ENCODE measurements at places on chromosomes 5 and 9. TPM values are rescaled to one million over a fixed set of nuclear protein-coding genes. Genes with fewer than 3 reads are reported as not detected.

GRCh38 chr5:68077349-68077894 lies 138.1 kb upstream of the PIK3R1 start:
- H3K4me3 ChIP-seq = no peak overlapping the region
- H3K4me1 ChIP-seq = no peaks in the 10 kb centered on the region
- no peak for DNase-seq

DNA sequence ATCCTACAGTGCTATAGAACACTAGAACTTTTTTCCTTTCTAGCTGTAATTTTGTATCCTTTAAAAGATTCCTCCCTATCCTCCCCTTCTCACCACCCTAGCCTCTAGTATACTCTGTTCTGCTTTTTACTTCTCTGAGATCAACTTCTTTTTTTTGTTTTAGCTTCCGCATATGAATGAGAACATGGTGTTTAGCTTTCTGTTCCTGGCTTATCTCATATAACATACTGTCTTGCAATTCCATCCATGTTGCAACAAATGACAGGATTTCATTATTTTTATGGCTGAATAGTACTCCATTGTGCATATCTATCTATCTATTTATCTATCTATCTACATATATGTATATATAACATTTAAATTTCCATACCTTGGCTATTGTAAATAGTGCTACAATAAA lies 126.0 kb upstream of the MAN2A1 start:
- H3K27ac ChIP-seq = no peak overlapping the region
- no peak for DNase-seq
- H3K27me3 ChIP-seq = no peaks in the 10 kb centered on the region
- H3K4me1 ChIP-seq = no peaks in the 10 kb centered on the region

DNA sequence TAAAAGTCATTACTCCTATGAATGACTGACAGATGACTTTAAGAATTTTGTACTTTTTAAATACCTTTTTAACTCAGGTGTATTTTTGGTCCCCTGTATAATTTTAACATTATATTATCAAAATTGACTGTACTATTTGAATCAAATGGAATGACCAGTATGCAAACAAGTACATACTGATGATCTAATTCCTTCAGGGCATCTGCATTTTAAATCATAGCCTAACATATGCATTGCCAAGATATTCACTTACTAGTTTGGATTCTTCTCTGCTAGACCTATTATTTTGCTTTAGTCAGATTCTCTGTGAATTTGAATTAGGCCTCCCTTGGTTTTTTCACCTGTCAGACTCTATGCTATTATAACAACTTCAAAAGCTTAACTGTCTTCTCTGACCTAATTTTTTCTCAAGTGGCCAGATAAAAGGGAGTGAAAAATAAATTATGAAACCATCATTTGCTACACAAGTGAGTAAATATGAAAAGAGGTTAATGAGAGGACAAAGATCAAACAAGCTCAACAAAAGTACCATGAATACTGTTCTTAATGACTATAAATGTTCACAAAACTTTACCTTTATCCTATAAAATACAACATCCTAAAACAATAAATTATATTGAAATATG lies 1505.2 kb upstream of the CDH9 start:
- no peaks in the 10 kb centered on the region for H3K4me1 ChIP-seq
- H3K27ac ChIP-seq = no peak overlapping the region
- H3K27me3 ChIP-seq = no peaks in the 10 kb centered on the region
- H3K36me3 ChIP-seq = no peaks in the 10 kb centered on the region
- no peak overlapping the region for H3K4me3 ChIP-seq

DNA sequence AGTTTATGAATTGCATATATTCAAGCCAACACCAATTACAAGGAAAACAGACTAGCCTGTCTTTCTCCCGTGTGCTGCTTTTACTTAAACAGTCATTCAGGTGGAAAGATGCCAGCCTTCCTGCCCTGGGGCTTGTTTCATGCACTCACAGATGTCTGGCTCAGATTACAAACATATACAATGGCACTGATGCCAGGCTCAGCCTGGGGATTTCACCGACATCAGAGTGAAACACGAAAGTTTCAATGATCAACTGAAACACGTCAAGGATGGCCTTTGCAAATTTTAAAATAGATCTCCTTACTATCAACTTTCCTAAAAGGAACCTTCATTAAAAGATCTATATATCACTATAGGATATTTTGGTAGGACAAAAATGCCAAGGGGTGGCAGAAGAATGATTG lies 1576.5 kb downstream of the EFNA5 start:
- DNase-seq = no peak
- no peak overlapping the region for H3K4me3 ChIP-seq
- H3K36me3 ChIP-seq = peaks cover 2% of the 10 kb centered on the region
- H3K4me1 ChIP-seq = no peaks in the 10 kb centered on the region

DNA sequence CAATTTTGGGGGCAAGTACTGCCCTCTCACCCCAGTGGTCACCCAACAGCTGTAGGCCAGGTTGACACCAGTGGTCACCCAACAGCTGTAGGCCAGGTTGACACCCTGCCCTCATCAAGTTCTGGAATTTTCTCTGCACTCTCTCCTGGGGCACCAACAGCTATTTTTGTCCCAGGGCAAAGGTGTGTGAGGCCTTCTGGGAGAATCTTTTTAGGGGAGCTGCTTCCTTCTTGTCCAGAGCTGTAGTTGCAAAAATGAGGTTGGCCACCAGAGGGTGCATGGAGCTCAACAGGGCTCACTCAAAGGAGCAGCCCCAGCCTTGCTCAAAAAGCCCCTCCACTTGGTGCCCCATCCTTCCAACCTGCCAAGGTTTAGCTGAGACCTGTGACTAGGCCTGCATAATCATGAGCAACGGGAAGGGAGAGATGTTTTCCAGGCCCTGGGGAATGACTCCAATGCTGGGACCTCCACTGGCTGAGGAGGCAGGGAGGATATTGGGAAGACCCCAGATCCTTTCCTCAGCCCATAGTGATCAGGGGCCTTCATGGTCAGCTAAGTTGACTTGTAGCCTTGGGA lies 10.6 kb upstream of the P4HA2 start:
- no peak overlapping the region for H3K27ac ChIP-seq
- H3K36me3 ChIP-seq = peaks cover under 1% of the 10 kb centered on the region
- H3K4me3 ChIP-seq = no peak overlapping the region
- peak; percentile 80 for DNase-seq

DNA sequence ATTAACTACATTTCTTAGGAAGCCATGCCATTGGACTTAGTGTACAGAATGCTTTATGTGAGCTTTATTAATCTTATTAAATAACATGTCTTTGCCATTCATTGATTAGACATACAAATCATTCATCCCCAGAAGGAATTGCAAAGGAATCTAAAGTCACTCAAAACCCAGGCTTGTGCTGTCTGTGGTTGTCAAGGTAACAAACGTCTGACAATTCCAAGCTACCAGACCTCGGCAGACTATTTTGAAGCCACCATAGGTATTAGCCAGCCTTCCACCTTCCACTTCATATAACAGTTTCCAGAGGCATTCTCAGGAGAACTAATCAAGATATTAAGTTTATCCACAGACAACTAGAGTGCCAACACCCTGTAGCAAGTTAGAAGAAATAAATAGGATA lies 135.2 kb upstream of the TUSC1 start:
- H3K4me1 ChIP-seq = no peaks in the 10 kb centered on the region
- no peak overlapping the region for H3K4me3 ChIP-seq
- H3K27ac ChIP-seq = no peak overlapping the region
- DNase-seq = no peak

- DNase-seq = no peak
- no peak overlapping the region for H3K27ac ChIP-seq
- no peaks in the 10 kb centered on the region for H3K36me3 ChIP-seq
These were observed 144.9 kb downstream of the ERCC6L2 start for GRCh38 chr9:96020300-96020791.

DNA sequence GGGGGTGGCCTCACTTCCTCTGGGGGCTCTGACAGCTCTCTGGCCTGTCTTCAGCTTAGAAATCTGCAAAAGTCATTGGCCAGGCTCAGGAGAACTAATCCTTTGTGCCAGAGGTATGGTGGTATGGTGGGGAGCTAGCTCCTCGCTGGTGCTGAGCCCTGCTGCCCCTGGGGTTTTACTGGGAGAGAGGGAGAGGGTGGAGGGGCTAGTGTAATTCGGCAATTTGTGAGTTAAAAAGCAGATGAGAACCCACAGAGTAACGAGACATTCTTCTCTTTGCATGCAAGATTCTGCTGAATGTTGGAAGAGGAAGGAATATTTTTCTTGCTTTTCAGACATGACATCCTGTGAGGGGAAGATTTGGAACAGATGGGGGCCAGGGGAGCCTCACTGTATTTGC lies 65.5 kb upstream of the SPRY4 start:
- peak overlapping the region; percentile 33 for H3K4me3 ChIP-seq
- H3K36me3 ChIP-seq = peaks cover 8% of the 10 kb centered on the region
- H3K4me1 ChIP-seq = peaks cover 11% of the 10 kb centered on the region

- H3K4me1 ChIP-seq = no peaks in the 10 kb centered on the region
- no peak overlapping the region for H3K4me3 ChIP-seq
- no peaks in the 10 kb centered on the region for H3K27me3 ChIP-seq
- DNase-seq = no peak
- no peaks in the 10 kb centered on the region for H3K36me3 ChIP-seq
These were observed 140.8 kb downstream of the CAMK4 start for GRCh38 chr5:111364992-111365391.

SUSD3 gene
- 9.0 TPM for total RNA-seq

CDH6 gene
- 10.8 TPM for total RNA-seq

EQTN gene
- not detected for total RNA-seq

SHISAL2B gene
- 5.0 TPM for total RNA-seq

Data from H9 (cell line).